ENCODE measurements at places on chromosomes 11 and 22. TPM values are rescaled to one million over a fixed set of nuclear protein-coding genes. Genes with fewer than 3 reads are reported as not detected.

The GVQW3 gene
- 2.1 TPM for polyA plus RNA-seq

The ST14 gene
- 94.1 TPM for polyA plus RNA-seq

The EIF3F gene
- polyA plus RNA-seq: 431 TPM

The OR51I1 gene
- polyA plus RNA-seq: not detected

The LMO1 gene
- polyA plus RNA-seq: not detected

The OR8D4 gene
- not detected for polyA plus RNA-seq

The SPON1 gene
- 0.19 TPM for polyA plus RNA-seq
